GM12891 (cell line): ENCODE measurements at places on chromosomes 2 and 18.

- no peak for DNase-seq
Measured at GRCh38 chr18:5972298-5972697, 77.0 kb upstream of the TMEM200C start.

GRCh38 chr18:57466307-57466706 lies 31.1 kb downstream of the ONECUT2 start:
- no peak for DNase-seq

DNA sequence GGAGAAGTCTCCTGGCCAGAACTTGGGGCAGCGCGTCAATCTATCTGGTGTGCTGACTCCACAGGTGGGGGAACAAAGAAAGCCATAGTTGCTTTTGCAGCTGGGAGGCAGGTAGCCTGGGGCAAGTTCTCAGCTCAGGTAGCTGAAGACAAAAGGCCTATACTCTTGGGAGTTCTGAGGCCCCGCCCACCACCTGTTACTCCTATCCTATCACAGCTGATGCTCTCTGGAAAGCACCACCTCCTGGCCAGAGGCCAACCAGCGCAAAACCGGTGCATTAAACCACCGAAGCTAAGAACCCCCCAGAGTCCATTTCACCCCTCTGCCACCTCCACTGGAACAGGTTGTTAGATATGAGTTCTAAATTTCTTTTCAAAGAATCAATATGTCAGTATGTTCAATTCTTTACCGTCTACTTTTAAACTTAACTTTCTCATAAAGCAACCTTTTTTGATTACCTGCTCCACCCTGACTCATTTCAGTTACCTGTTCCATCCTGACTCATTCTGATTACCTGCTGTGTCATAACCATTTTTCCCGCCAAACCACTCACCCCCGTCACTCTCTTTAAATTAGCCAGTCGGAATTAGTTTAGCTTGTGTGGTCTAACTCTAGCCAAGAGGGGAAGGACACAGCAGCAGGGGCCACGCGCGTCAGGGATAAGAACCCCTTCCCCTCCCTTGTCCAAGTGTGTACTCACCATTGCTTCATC lies 43.4 kb downstream of the UPP2 start:
- DNase-seq = no peak

DNA sequence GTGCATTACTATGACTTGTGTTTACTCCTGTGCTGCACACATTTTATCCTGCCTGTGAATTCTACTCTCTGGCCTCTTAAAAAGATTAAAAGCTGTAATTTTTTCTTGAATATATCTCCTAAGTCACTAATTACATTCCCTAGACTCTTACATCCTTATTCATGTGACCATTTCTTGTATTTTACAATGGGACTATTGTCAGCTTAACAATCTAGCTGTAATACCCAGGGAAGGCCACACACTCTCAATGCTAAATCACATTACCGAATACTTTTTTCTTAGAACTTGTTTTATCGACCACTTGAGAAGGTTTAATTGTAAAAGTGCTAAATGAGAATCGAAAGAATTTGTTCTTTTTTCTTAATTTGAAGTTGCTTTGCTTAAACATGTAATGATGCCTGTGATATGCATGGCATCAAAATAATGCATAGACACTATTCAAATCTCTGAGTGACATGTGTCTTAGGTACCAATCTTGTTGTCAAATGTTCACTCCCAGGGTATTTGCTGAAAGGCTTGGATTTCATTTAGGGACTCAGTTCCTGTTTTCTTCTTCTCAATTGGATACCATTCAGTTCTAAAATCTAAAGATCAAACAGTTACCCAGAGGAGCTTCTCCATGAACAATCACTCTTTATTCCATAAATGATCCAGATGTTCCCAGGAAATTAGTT lies 498.5 kb downstream of the DPP10 start:
- no peak for DNase-seq

DNA sequence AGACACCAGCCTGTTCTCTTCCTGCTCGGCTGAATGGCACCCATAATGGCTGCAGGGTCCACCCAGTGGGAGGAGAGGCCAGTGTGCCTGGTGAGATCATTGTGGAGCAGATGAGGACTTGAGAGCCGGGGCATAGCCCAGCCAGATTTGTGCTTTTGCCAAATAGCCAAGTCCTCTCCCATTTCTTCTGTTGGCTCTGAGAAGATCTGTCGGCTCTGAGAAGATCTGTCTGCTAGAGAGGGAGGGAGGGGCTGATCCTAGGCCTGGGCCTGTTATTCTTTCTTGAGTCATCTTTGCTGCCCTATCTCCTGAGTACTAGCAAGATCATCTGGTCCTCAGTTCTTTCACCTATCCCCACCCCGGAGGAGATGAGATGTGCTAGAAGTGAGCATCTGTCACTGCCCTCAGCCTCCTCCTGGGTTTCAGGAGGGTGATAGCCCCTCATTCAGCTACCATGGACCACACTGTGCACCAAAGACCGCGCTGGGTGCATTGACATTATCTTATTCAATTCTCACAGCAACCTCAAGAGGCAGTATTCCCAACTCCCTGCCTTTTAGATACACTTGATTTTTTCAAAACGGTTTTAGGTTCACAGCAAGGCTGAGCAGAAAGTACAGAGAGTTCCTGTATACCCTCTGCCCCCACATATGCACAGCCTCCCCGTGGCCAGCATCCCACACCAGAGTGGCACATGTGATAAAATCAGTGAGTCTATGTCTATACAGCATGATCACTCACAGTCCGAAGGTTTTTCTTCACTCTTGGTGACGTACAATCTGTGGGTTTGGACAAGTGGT lies 98.6 kb downstream of the CAPN13 start:
- DNase-seq = no peak

GRCh38 chr2:79604748-79605147 lies 91.9 kb downstream of the CTNNA2 start:
- DNase-seq = no peak
